ENCODE measurements at places on chromosomes 12 and 14. TPM values are rescaled to one million over a fixed set of nuclear protein-coding genes. Genes with fewer than 3 reads are reported as not detected.

DNA sequence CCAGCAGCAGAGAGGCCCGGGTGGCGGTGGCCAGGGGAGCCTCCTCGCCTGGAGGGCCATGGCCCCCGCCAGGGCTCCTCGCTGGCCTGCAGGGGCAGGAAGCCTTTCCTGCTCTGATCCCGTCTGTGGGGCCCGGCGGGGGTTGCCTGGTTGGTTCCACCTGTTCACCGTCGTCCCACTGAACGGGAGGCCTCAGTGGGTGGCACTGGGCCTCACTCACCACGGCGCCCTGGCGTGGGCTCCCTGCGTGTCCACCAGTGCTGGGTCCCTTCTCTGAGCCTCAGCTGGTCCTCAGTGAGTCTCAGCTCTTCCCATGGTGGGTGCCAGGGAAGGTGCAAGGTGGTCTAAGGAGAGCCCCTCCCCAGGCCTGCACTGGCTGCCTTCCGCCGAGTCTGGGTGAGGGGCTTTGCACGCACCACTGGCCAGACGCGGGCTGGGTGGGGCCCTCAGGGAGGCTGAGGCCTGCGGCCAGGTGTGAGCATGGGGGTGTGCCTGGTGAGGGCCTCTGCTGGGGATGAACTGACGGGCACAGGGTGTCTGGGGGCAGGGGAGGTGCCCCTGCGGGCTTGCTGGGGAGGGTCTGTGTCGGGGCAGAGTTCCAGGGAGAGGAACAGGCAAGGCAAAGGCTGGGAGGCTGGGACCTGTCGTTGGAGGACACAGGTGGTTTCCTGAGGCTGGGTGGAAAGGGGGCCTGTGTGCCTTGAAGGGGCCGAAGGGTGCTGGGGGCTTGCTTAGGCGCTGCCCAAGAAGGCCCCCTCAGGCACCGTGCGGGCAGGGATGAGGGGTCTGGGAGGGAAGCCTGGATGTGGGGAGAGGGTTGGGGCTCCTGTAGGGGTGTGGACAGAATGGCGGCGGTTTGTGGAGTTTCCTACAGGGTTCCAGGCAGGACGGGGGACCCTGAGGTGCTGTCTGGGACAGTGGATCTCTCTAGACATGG lies 339.8 kb downstream of the TMEM121 start:
- no peaks in the 10 kb centered on the region for H3K27me3 ChIP-seq
- H3K4me3 ChIP-seq, result peak overlapping the region; percentile 100
- no peak for DNase-seq
- no peaks in the 10 kb centered on the region for H3K4me1 ChIP-seq
- no peak overlapping the region for H3K27ac ChIP-seq

- H3K4me1 ChIP-seq, result peaks cover 3% of the 10 kb centered on the region
- no peak for DNase-seq
- H3K36me3 ChIP-seq, result no peaks in the 10 kb centered on the region
- no peaks in the 10 kb centered on the region for H3K27me3 ChIP-seq
- H3K27ac ChIP-seq, result no peak overlapping the region
Observed at GRCh38 chr14:103806805-103807204, 40.6 kb downstream of the PPP1R13B start.

DNA sequence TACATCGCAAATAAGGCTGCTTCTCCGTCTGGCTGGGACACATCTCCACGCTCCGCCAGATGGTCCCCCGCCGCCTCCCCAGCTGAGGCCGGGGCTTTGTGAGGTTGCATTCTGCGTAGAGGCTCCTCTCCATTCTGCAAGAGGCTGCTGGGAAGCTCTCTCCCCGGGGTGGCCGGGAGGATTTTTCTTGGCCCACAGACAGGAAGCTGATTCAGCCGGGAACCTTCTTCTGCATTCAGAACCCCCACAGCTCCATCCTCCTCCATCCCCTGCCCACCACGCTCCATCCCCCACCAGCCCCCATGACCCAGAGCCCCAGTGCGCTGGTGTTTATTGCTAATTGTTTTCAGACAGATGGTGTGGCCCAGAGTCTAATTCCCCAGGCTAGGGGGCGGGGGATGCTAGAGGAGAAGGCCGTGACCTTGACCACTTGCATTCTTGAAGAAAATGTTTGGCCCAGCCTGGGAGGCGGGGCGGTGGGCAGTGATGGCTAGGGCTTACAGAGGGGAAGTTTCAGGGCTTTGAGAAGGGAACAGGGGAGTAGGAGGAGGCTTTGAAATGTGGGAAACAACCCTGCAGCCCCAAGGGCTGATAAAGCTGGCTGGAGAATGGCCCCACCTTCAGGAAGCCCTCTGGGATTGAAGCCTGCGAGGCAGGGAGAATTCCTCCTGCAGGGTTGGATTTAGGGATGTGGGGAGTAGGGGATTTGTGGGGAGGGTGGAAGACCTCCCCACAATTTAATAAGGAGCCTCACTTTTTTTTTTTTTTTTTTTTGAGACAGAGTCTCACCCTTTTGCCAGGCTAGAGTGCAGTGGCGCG lies 88.5 kb upstream of the NCOR2 start:
- peaks cover 7% of the 10 kb centered on the region for H3K27me3 ChIP-seq
- no peak for DNase-seq

DNA sequence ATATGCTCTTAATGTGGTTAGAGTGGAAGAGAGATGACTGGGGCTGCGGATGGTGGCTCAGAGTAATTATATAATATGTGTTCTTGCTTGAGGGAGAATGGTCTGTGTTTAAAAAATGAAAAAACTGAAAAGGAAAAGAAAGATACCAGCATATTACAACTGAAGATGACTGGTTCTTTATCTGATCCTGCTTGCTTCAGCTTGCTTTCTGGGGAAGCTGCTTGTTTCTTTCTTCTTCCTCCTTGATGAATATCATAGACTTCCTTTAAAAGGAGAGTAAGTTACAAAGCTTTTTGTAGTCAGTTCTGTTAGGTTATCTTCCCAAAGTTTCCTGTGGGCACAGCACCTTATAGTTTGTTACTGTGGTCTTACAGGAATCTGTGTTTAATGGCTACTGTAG lies 210.9 kb downstream of the ERC1 start:
- H3K27ac ChIP-seq, result no peak overlapping the region
- H3K4me1 ChIP-seq, result peaks cover 42% of the 10 kb centered on the region
- DNase-seq, result no peak
- no peaks in the 10 kb centered on the region for H3K27me3 ChIP-seq
- no peak overlapping the region for H3K4me3 ChIP-seq
- peaks cover 3% of the 10 kb centered on the region for H3K36me3 ChIP-seq

GRCh38 chr14:94601884-94602391 lies 10.3 kb upstream of the SERPINA3 start:
- H3K4me3 ChIP-seq, result no peak overlapping the region
- no peaks in the 10 kb centered on the region for H3K4me1 ChIP-seq
- DNase-seq, result no peak

DNA sequence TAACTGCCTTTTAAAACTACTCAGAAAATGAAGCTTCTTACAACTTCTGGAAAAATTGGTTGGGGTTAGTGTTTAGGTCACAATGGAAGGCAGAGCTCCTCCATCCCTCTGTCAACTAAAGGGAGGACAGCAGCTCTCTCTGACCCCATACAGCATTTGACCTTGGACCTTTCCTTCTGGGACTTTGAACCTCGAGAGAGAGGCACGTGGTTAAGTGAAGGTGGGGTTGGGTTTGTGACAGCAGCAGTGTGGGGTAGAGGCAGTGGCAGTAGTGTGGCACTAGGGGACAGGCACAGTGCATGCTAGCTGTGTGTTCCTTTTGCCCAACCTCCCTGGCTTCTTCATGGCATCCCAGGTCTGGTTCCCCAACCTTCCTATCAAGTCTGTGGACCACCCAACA lies 9.4 kb upstream of the C12orf75 start:
- no peak overlapping the region for H3K27ac ChIP-seq
- no peaks in the 10 kb centered on the region for H3K36me3 ChIP-seq
- no peak overlapping the region for H3K4me3 ChIP-seq
- DNase-seq, result no peak
- no peaks in the 10 kb centered on the region for H3K27me3 ChIP-seq

DNA sequence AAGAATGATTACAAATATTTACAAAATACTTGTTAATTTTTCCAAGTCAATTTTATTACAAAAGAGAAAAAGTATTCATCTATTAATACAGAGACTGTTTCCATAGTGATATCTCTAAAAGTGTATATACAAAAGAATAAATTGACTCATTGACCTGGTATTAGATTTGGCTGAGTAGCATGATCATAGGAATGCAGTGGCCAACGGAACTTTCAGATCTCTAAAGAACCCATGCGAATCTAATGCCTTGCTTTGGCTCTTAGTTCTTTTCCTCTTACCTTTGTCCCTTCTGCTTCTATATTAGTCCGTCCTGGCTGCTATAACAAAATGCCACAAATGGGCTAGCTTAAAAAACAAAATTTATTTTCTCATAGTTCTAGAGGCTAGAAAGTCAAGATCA lies 717.8 kb downstream of the TMTC2 start:
- no peak overlapping the region for H3K4me3 ChIP-seq
- no peak for DNase-seq
- H3K36me3 ChIP-seq, result no peaks in the 10 kb centered on the region
- no peaks in the 10 kb centered on the region for H3K4me1 ChIP-seq
- no peak overlapping the region for H3K27ac ChIP-seq
- H3K27me3 ChIP-seq, result no peaks in the 10 kb centered on the region

GRCh38 chr14:100701314-100701713 lies 25.4 kb upstream of the DLK1 start:
- no peaks in the 10 kb centered on the region for H3K36me3 ChIP-seq
- no peaks in the 10 kb centered on the region for H3K27me3 ChIP-seq
- DNase-seq, result no peak
- no peak overlapping the region for H3K4me3 ChIP-seq

- no peaks in the 10 kb centered on the region for H3K36me3 ChIP-seq
- DNase-seq, result no peak
- H3K4me1 ChIP-seq, result no peaks in the 10 kb centered on the region
- H3K27me3 ChIP-seq, result no peaks in the 10 kb centered on the region
- H3K27ac ChIP-seq, result no peak overlapping the region
Observed at GRCh38 chr12:59650588-59651228, 54.9 kb downstream of the SLC16A7 start.

GRCh38 chr12:97259098-97259497 lies 203.5 kb upstream of the RMST start:
- no peaks in the 10 kb centered on the region for H3K27me3 ChIP-seq
- H3K27ac ChIP-seq, result no peak overlapping the region
- no peaks in the 10 kb centered on the region for H3K36me3 ChIP-seq

- no peak overlapping the region for H3K4me3 ChIP-seq
- H3K27ac ChIP-seq, result peak overlapping the region; percentile 55
- H3K4me1 ChIP-seq, result peaks cover 56% of the 10 kb centered on the region
- no peaks in the 10 kb centered on the region for H3K27me3 ChIP-seq
- H3K36me3 ChIP-seq, result no peaks in the 10 kb centered on the region
- peak; percentile 94 for DNase-seq
Observed at GRCh38 chr12:116336542-116337065, 59.1 kb upstream of the MED13L start.

DNA sequence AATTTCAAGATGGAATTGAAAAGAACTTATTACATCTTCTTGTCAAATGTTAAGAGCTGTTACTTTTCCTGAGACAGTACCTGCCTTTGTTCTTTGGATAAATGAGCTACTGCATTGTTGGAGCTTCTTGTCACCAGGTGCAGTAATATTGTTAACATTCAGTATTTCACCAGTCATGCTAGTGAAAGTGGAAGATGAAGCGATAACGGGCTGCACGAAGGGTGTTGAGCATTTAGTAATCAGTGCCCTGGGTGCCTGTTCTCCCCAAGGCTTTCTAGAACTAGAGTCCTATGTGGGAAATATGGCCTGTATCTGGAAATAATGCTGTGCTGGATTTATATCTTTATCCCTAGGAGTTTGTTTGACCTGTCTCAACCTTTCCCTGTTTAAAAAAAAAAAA lies 83.2 kb downstream of the PPP2R5C start:
- no peak overlapping the region for H3K4me3 ChIP-seq
- DNase-seq, result no peak
- H3K27ac ChIP-seq, result peak overlapping the region; percentile 75
- no peaks in the 10 kb centered on the region for H3K27me3 ChIP-seq
- H3K36me3 ChIP-seq, result no peaks in the 10 kb centered on the region
- H3K4me1 ChIP-seq, result peaks cover 51% of the 10 kb centered on the region

- H3K4me3 ChIP-seq, result no peak overlapping the region
- H3K27me3 ChIP-seq, result no peaks in the 10 kb centered on the region
- H3K27ac ChIP-seq, result no peak overlapping the region
- no peaks in the 10 kb centered on the region for H3K36me3 ChIP-seq
Observed at GRCh38 chr14:78959674-78960264, 789.6 kb downstream of the NRXN3 start.

DNA sequence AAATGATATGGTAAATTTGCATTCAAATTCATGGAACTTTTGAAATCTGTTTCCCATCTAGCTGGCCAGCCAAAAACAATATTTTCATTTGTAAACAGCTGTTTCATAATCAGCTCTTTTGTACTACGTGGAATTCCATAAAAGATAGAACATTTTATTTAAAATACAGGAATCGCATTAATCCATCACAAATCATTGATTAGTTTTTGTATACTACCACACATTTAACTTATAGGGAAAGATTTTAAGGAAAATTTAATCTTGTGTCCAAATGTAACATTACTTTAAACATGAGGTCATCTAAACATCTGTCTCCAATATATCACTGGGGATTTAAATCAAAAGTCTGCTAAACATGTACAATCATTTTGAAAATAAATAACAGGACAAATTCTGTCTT lies 33.5 kb downstream of the SLC25A21 start:
- H3K27me3 ChIP-seq, result no peaks in the 10 kb centered on the region
- H3K4me1 ChIP-seq, result no peaks in the 10 kb centered on the region
- H3K27ac ChIP-seq, result no peak overlapping the region
- no peak for DNase-seq

DNA sequence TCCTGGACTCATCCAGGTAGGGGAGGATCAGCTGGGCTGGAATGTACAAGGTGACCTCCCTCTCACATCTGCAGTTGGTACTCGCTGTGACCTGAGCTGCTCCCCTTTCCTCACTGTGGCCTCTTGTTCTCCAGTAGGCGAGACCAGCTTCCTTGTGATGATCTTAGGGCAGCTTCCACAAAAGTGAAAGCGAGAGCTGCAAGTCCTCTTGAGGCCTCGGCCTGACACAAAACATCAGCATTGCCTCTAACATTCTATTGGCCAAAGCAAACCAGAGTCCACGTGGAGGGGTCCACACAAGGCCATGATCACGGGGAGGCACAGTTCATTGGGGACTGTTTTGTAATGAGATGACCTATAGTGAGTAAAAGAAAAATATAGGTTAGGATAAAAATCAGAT lies 127.5 kb downstream of the SMOC1 start:
- no peaks in the 10 kb centered on the region for H3K36me3 ChIP-seq
- no peak overlapping the region for H3K27ac ChIP-seq
- H3K4me3 ChIP-seq, result no peak overlapping the region
- no peaks in the 10 kb centered on the region for H3K27me3 ChIP-seq

- H3K36me3 ChIP-seq, result no peaks in the 10 kb centered on the region
- H3K27ac ChIP-seq, result peak overlapping the region; percentile 89
- peaks cover 16% of the 10 kb centered on the region for H3K4me1 ChIP-seq
Observed at GRCh38 chr14:52551696-52552062, 626 bp downstream of the TXNDC16 start.

DNA sequence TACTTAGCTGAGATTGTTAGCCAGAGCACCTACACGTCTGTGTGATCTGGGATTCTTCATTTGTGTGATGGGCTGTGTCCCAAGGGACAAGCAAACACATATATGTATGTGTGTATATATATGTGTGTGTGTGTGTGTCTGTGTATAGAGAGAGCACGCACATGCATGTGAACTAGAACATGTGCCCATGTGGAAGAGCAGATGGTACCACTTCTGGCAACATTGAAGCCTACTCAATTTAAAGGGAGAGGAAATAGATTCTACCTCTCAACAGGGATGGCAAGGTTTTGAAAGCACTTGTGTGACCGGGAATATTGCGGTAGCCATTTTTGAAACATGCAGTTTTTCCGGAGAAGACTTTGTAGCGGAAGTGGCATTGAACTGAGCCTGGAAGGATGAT lies 1.4 kb downstream of the TOMM20L start:
- H3K4me1 ChIP-seq, result peaks cover 9% of the 10 kb centered on the region
- DNase-seq, result peak; percentile 4
- no peak overlapping the region for H3K4me3 ChIP-seq
- no peaks in the 10 kb centered on the region for H3K36me3 ChIP-seq
- no peaks in the 10 kb centered on the region for H3K27me3 ChIP-seq
- H3K27ac ChIP-seq, result no peak overlapping the region

Gene CLEC7A
- polyA plus RNA-seq, result 3.4 TPM

Gene C1QL4
- polyA plus RNA-seq, result not detected

Gene FOXA1
- not detected for polyA plus RNA-seq

Gene TSPAN8
- not detected for polyA plus RNA-seq

Measured in B cell (primary cell).